Inflammatory macrophage (primary cell): ENCODE measurements at places on chromosomes 16 and 17.

GRCh38 chr17:68356520-68356919 lies 65.2 kb downstream of the ARSG start:
- DNase-seq = peak; percentile 44

GRCh38 chr16:73313950-73314349 lies 266.0 kb upstream of the ZFHX3 start:
- DNase-seq = no peak

DNA sequence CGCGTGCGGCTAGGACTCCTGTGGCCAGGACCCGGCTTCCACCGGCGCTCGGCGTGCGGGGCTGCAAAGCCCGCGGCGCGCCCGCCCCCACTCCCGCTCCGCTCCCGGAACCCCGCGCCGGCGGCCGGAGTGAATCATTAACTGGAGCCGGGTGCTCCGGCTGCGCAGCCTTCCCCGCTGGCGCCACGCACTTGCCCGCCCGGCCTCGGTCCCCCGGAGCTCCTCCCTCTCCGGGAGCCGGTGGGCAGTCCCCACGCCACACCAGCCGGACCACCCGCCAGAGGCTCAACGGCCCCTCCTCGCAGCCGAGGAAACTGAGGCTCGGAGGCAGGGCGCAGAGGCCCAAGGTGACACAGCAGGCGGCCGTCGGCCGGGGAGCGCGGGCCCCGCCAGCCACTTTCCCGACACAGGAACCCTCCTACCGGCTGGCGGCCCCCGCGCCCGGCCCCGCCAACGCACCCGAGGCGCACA lies 580 bp downstream of the BCAR1 start:
- DNase-seq = no peak

DNA sequence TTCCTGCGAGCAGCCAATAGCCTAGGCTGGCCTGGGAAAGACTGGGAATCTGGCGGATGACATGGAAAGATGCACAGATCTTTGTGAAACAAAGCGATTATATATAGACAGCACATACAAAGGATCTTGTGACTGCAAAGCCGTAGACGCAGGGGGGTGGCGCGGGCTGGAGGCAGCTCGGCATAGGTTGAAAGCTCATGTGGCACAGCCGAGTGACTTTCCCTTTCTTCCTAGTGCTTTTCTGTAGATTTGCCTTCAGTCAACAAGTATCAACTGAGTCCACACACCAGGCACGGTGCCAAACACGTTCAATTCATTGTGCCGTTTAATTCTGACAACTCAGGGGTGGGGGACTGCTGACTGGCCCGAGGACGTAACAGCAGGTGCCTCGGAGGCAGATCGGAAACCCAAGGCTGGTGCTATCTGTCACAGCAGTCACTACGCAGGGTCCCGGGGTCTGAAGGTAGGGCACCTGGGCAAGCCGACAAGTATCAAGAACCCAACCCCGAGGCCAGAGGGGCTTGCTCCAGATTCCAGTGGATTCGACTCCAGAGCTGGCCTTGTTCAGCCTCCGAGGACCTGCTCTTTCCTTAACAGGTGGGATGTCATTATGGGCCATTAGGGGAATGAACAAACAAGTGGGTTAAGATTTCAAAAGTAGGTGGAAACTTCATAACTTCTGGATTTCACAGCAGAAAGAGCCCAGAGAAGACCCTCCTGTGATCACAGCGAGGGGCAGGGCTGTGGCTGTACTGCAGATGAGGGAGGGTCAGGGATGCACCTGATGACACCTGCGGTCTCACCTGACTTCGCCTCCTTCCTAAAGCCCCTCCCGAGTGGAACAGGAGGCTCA lies 5.9 kb downstream of the PAM16 start:
- no peak for DNase-seq

DNA sequence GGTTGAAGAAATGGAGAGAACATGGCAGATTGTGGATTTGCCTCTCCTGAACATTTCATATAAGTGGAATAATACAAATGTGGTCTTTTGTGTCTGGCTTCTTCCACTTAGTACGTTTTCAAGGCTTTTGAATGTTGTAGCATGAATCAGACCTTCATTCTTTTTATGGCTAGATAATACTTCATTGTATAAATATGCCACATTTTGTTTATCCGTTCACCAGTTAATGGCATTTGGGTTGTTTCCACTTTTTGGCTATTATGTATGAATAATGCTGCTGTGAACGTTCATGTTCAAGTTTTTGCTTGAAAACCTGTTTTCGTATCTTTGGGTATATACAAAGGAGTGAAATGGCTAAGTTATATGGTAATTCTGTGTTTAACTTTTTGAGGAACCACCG lies 130.4 kb downstream of the TANC2 start:
- DNase-seq = no peak

GRCh38 chr17:56031636-56032035 lies 121.6 kb upstream of the ANKFN1 start:
- no peak for DNase-seq

GRCh38 chr17:12667299-12667958 lies 1.7 kb downstream of the MYOCD start:
- no peak for DNase-seq

DNA sequence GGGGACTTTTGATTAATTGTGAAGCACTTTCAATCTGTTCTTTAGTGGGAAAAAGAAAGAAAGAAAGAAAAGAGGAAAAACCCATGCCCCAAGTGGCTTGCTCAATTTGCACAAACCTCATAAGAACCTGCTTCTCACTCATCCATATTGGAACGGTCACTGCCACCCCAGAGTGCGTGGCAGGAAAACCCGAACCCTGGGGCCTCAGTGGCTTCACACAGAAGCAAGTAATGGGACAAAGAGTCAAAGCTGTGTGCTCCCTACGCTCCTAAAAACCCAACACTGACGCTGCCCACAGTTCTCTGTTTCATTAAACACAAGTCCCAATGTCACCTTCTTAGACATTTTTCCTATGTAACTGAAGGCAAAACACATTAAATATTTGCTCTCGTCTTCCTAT lies 1.2 kb downstream of the SLC6A4 start:
- DNase-seq = no peak

- DNase-seq = no peak
These were observed 139.0 kb downstream of the RAB11FIP4 start for GRCh38 chr17:31530391-31530985.

- peak; percentile 60 for DNase-seq
These were observed 423 bp upstream of the ASGR2 start for GRCh38 chr17:7114875-7115614.

DNA sequence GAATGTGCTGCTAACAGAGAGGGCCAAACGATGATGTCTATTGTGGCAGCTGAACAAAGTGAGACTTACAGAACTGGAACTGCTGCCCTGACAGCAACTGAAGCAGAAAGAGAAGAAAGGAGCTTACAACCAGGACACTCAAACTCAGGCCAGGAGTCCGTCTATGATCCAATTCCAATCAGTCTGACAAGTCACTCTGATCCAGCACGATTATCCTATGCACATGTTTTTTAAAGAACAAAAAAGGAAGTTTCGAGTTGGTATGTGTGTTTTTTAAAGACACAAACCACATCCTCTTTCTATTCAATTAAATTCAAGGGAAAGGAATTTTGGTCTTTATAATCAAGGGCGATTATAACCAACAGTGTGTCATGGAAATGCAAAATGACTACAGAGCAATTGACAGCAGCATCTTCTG lies 42.4 kb upstream of the MTMR4 start:
- peak; percentile 66 for DNase-seq

DNA sequence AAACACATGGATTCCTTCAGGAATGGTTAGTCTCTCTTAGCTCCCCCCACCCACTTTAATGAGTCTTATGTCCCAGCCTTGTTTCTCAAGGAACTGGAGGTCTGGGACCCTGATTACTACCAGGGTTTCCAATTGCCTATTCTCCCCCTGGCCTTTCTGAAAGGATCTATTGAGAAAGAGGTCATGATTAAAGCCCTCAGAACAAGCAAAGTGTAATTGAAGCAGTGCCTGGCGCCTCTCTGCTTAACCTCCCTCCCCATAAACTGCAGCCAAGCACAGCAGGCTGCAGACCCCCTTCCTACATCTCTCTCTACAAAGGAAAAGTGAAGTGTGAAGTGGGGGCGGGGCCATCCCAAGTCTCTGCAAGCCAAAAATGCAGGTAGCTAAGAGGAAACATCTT lies 159.7 kb upstream of the CDH11 start:
- DNase-seq = no peak

- DNase-seq = peak; percentile 31
These were observed 306.9 kb upstream of the RBFOX1 start for GRCh38 chr16:7025616-7026190.

- no peak for DNase-seq
These were observed 2.2 kb downstream of the PITPNC1 start for GRCh38 chr17:67379251-67379630.

DNA sequence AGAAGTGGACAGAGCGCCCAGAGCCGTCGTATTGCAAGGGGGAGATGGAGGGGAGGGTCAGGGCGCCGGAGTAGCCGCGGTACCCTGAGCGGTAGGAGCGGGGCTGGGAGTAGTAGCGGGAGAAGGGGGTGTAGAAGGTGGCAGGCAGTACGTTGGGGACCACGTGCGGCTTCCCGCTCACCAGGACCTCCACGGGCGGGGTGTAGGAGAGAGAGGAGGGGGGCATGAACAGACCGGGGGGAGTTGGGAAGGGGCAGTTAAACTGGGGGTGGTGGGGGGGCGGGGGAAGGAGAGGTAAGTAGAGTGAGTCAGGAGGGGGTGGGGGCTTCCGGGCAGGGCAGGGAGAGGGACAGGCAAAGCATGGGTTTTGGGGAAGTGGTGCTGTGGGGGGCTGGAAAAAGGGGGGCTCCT lies 16.8 kb downstream of the ST6GALNAC2 start:
- no peak for DNase-seq

DNA sequence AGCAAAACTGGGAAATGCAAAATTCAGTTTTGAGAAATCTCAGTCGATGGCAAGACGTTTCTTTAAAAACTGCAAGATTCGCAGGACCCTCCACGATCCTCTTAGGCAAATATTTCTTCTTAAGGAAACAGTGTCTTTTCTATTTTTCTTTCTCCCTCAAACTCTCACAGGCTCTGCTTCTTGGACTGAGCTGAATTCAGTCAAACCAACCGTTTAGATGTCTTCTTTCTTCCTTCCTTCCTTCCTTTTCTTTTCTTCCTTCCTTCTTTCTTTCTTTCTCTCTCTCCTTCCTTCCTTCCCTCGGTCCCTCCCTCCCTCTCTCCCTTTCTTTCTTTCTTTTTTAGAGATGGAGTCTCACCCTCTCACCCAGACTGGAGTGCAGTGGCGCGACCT lies 67.2 kb upstream of the AXIN2 start:
- no peak for DNase-seq
